ENCODE measurements at places on chromosomes 1 and 21. TPM values are rescaled to one million over a fixed set of nuclear protein-coding genes. Genes with fewer than 3 reads are reported as not detected.

APCS gene
- total RNA-seq, result not detected

AMY1C gene
- total RNA-seq, result not detected

DISP3 gene
- total RNA-seq, result 0.68 TPM

DCDC2B gene
- not detected for total RNA-seq

FNDC5 gene
- 0.08 TPM for total RNA-seq

ZNF695 gene
- 2.2 TPM for total RNA-seq

CFAP74 gene
- not detected for total RNA-seq

CDK18 gene
- total RNA-seq, result 12.1 TPM

FCRLB gene
- total RNA-seq, result 2.6 TPM
